ENCODE measurements at places on chromosomes 1 and 21.
A peak's percentile ranks its signal among the peaks of the same experiment; 100 is the strongest.

DNA sequence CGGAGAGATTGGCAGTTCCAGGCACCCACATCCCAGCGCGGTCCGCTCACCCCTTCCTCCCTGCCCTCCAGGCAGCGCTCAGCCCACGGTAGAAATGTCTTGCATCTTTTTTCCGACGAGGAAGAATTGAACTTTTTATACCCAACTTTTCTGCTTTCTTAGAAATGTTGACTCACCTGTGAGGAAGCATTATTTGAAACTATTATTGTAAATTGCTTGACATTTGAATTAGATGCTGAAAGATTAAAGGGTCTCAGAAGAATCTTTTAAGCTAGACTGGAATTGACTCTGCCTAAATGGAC lies 912 bp upstream of the SIPA1L2 start:
- no peak for DNase-seq

- no peak for DNase-seq
Measured at GRCh38 chr1:109768820-109769219, 5.1 kb upstream of the EPS8L3 start.

- DNase-seq: no peak
Measured at GRCh38 chr1:245983294-245983967, 523.6 kb downstream of the SMYD3 start.

- no peak for DNase-seq
Measured at GRCh38 chr21:16573578-16573977, 843.8 kb downstream of the USP25 start.

- DNase-seq: no peak
Measured at GRCh38 chr1:115283249-115283648, 54.8 kb downstream of the NGF start.

DNA sequence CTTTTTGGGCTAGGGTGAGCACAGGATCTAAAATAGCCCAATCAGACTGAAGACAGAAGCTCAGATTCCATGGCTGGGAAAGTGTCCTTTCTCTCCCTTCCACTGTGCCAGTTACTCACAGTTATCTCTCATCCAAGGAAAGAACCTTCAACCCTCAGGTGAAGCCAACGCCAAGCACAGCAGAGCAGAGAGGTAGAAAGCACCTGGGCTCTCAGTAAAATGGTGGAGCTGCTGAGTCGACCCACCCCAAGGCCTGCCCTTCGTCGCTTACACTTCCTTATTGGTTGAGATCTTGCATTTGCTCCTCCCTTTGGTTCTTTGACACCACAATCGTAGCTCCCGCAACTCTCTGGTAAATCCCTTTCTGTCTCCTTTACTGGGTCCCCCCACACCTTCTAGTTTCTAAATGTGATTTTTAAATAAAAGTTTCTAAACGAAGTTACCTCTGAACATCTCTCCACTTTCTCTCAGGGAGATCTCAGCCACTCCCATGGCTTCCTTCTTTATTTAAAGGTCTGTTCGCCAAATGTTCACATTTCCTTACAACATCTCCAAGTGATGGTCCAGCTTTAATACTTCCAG lies 27.5 kb upstream of the SLC30A1 start:
- DNase-seq: no peak

- no peak for DNase-seq
Measured at GRCh38 chr21:34674468-34674867, 5.7 kb downstream of the CLIC6 start.

DNA sequence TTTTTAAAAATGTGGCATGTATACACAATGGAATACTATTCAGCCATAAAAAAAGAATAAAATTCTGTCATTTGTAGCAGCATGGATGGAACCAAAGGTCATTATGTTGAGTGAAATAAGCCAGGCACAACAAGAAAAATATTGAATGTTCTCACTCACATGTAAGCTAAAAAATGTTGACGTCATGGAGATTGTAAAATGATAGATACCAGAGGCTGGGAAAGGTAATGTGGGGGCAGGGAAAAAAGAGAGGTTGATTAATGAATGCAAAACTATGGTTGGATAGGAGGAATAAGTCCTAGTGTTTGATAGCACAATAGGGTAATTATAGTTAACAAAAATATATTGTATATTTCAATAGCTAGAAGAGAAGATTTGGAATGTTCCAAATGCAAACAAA lies 89.1 kb upstream of the SLC35F3 start:
- DNase-seq: no peak

DNA sequence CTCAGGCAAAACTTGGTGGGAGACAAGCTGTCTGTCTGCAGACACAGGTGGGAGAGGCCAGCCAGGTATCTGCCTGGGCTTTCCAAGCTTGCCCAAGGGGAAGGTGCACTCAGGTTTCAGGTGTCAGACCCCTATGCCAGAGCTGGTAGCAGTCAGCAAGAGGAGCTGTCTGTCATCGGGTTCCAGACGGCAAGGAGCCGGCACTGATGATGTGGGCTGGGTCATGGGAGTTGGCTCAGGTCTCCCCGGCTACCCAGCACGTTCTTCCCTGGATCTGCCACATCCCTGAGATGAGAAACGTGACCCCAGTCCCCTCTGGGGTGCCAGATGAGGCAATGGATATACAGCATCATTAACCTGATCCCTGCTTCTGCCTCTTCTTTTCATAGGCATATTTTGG lies 23.0 kb downstream of the TMCC2 start:
- DNase-seq: no peak

DNA sequence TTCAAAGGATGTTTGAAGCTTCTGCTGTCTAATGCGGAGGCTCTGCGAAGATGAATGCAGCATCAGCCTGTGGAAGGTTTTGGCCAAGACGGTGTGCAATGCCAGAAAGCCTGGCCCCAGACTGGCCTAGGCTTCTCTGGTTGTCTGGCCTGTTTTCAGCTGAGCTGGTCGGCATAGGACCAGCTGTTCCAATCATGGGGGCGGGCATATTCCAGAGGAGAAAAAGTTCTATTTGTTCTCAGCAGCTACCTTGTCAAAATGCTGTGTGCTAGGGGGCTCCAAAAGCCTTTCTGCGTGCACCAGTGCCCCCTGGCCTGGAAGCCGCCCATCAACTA lies 57.6 kb downstream of the TGFB2 start:
- DNase-seq: no peak

GRCh38 chr1:232364654-232365382 lies 265.1 kb downstream of the SIPA1L2 start:
- DNase-seq: no peak

- DNase-seq: no peak
Measured at GRCh38 chr1:82534996-82535395, 734.3 kb downstream of the ADGRL2 start.

DNA sequence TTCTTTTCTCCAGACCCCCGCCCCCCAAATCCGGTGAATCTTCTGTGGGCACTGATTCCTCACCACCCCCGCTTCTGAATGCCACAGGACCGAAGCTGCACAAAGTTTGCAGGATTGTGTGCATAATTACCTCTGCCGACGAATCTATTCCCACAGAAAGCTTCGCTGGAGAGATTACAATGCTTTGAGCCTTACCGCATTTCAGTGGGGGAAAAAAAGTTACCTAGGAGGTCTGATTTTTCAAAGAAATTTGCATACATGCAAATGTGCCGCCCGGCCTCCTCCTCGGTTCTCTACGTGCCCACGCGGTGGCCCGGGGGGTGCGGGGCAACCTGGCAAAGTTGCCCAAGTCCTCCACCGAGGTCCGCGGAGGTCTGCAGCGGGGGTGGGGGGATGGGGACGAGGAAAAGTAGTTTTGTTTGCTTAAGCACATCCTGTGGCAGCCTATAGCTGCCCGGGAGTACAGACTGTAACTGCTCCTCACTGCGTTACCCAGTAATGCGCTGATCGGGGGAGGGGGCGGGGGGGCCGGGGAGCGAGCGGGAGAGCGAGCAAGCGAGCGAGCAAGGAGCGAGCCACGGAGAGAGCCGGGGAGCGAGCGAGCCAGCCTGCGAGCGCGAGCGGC lies 563 bp upstream of the NFIA start:
- no peak for DNase-seq

DNA sequence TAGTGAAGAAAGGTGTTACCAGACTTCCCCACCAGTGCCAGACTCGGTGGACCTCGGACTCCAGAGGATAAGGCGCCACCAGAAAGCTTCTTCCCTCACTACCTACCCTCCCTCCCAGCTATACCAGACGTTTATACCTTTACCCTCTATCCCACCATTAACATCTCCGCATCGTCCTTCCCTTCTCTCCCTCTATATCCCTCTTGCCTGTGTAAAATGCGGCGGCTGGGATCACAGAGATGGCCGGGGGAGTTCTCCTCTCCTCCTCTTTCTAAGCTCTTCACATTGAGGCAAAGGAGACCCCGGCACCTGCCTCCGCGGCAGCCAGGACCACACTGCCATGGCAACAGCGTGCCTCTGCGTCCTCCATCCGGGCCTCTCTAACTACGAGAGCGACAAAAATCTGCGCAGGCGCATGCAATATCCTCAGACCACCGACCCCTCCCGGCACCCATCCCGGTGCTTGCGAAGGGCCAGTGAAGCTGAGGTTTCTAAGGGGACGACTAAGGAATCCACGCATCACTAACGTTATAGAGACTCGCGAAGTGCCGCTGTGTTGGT lies at the start of gene CCDC181:
CCDC181 (minus strand) TSS at position 394 of the 561 bp plus-strand sequence. CDS start 2,547 bp downstream, outside the sequence.
- DNase-seq: peak; percentile 17

DNA sequence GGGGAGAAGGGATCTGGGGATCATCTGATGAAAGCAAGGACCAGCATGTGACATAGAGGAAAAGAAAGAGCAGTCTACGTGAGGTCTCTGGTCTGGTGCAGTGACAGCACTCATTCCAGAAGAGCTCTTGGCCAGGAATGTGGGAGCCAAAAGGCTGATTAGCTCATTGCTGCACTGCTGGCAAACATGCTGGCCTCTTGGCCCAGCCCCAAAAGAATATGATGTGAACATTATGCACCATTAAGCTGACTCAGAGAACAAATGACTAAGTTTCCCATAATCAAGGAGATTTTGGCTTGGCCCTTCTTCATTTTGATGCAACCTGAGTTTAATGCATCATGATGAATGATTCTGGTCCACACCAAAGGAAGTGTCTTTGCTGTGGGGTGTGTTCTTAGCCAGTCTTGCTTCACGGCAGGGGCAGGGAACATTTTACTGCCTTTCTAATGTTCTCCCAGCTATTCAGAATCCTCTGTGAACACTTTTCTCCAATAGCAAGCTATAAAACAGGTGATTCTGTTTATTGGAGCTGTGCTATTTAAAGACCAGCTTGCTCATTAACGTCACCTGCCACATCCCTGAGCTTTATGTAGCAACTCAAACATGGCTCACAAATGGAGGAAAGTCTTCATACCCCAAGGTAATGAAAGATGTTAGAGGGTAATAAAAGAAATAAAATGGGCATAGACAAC lies 55.1 kb downstream of the PCBP3 start:
- DNase-seq: no peak

GRCh38 chr1:118716775-118717174 lies 271.4 kb downstream of the TBX15 start:
- no peak for DNase-seq

DNA sequence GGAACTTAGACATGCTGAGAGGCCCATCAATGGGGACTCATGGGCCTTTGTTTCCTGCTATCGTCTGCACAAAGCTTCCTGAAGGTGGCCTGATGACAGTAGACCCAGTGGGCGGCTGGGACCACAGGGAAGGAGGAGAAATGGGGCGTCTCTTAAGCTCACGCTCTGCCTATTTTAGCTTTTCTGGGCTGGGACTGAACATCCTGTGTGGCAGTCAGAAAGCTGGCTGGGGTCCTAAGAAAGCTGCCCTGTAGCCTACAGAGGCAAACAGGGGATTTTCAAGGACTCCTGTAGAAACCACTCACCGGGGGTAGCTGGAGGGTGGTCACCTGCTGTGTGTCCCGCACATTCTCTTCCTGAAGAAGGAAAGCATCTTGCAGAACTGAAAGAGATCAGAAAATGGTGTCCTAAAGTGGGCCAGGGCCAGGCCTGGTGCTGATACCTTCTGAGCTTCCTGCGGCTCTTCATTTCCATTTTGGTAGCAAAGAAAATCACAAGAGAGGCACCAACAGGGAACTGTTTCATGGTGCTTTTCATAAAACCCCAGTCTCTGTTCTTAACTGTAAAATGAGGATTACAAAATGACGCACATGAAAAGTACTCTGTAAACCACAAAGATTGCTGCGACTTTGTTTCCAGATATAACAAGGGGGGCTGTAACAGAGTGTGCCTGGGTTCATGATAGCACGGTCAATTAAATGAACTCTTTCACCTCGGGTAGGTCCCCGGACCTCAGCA lies 8.6 kb downstream of the ZNF496 start:
- DNase-seq: no peak

DNA sequence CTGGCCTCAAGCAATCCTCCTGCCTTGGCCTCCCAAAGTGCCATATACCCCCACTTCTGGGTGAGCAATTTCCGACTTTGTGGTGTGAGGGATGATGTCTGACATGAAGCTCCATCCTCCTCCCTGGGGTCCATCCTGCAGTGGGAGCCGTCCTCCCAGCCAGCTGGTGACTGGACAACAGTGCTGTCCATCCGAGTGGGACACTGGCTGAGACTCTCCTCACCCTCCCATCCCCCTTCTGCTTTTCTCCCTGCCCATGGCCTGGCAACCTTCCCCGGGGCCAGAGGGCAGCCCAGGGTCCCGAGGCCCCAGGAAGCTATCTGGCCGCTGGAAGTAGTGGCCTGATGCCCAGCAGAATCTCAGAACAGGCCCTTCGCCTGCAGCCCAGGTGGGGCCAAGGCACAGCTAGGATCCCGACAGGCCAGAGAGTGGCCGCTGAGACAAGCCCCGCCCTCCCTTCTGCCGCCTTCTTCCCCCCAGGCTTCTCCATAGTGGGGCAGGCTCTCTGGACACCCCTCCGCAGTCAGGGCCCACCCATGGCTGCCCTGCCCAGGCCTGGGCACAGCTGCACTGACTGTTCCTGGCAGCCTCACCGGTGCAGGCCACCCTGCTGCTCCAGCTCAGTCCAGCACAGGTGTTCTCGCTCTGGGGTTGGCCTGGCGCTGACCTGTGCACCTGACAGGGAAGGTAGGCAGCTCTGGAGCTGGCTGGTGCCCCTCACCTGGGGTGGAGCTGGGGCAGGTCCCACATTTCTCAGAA lies 8.4 kb upstream of the FAAP20 start:
- no peak for DNase-seq

DNA sequence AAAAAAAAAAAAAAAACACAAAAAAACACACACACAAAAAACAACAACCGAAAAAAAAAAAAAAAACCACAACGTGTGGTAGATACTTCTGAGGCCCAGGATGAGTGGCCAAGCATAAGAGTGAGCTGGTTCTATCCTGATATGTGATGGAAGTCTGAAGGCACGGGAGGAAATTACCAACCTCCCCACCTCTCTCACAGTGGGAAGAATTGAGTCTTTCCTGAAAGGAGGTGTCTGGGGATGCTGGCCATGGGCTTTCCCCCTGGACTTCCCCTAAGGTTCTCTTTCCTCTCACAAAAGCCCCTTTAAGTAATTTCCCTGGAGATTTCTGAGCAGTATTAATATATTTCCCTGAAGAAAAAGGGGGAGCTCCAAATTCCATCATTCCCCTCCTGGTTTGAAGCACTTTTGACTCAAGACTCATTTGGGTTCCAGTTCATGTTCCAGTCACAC lies 5.2 kb downstream of the TMCC2 start:
- no peak for DNase-seq
